Common myeloid progenitor, CD34-positive (primary cell): ENCODE measurements at places on chromosomes 2 and 18.
A peak's percentile ranks its signal among the peaks of the same experiment; 100 is the strongest.

DNA sequence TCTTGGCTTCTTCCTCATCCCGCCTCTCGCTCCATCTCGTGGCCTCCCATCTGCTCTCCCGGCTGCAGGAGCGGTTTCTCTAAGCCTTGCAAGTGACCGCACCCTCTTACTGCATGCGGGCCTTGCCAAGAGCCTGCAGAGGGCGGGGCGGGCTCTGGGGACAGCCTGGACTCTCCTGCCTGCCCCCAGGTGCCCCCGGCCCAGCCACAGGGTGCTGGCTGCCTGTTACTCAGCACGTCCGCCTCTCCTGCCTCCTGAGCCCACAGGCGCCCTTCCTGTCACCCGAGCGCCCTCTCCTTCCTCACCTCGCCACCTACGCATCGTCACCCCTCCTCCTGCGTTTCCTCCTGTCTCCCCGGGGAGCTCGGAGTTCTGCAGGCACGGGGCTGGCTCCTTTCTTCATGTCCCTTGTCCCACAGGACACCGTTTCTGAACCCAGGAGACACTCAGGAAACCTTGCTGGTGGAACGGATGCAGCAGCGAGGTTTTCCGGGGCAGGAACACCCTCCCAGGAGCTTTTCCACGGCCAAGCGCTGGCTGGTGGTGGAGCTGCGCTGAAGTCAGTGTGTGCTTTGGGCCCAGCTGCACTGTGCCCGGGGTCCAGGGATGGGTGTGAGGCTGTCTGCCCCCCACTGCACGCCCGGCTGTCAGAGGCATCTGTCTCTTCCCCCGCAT lies 28.5 kb downstream of the HPCAL1 start:
- peaks cover 11% of the 10 kb centered on the region for H3K4me1 ChIP-seq
- H3K27ac ChIP-seq: peak overlapping the region; percentile 80
- H3K36me3 ChIP-seq: peaks cover 8% of the 10 kb centered on the region
- H3K4me3 ChIP-seq: peak overlapping the region; percentile 55
- peak; percentile 61 for DNase-seq

GRCh38 chr2:88959480-88960204 lies 268.2 kb downstream of the RPIA start:
- H3K27ac ChIP-seq: no peak overlapping the region
- DNase-seq: peak; percentile 19
- H3K36me3 ChIP-seq: no peaks in the 10 kb centered on the region
- H3K4me1 ChIP-seq: no peaks in the 10 kb centered on the region
- no peaks in the 10 kb centered on the region for H3K27me3 ChIP-seq

- no peaks in the 10 kb centered on the region for H3K27me3 ChIP-seq
- no peaks in the 10 kb centered on the region for H3K36me3 ChIP-seq
- no peaks in the 10 kb centered on the region for H3K4me1 ChIP-seq
- H3K4me3 ChIP-seq: no peak overlapping the region
- no peak for DNase-seq
- no peak overlapping the region for H3K27ac ChIP-seq
Measured at GRCh38 chr18:6590326-6590725, 139.2 kb upstream of the ARHGAP28 start.

- no peak overlapping the region for H3K4me3 ChIP-seq
- H3K27me3 ChIP-seq: no peaks in the 10 kb centered on the region
- H3K4me1 ChIP-seq: no peaks in the 10 kb centered on the region
- H3K36me3 ChIP-seq: no peaks in the 10 kb centered on the region
- DNase-seq: no peak
- H3K27ac ChIP-seq: no peak overlapping the region
Measured at GRCh38 chr2:175234153-175234552, 52.6 kb upstream of the ATP5MC3 start.

DNA sequence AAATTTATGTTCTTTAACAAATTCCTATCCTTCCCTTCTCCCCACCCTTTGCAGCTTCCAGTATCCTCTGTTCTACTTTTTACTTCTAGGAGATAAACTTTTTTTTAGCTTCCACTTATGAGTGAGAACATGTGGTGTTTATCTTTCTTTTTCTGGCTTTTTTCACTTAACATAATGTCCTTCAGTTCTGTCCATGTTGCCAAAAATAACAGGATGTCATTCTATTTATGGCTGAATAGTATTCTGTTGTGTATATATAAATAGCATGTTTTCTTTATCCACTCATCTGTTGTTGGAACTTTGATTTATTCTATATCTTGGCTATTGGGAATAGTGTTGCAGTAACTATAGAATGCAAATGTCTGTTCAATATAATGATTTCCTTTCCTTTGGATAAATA lies 1191.2 kb downstream of the CNTNAP5 start:
- no peak overlapping the region for H3K4me3 ChIP-seq
- DNase-seq: no peak
- no peaks in the 10 kb centered on the region for H3K27me3 ChIP-seq
- no peaks in the 10 kb centered on the region for H3K4me1 ChIP-seq

- DNase-seq: no peak
- H3K4me3 ChIP-seq: no peak overlapping the region
- H3K36me3 ChIP-seq: no peaks in the 10 kb centered on the region
Measured at GRCh38 chr18:28411806-28412205, 234.9 kb upstream of the CDH2 start.

- H3K4me1 ChIP-seq: peaks cover 14% of the 10 kb centered on the region
- peak; percentile 21 for DNase-seq
- peak overlapping the region; percentile 1 for H3K27ac ChIP-seq
- no peaks in the 10 kb centered on the region for H3K27me3 ChIP-seq
- no peaks in the 10 kb centered on the region for H3K36me3 ChIP-seq
Measured at GRCh38 chr2:179024445-179024844, 25.5 kb downstream of the CCDC141 start.

DNA sequence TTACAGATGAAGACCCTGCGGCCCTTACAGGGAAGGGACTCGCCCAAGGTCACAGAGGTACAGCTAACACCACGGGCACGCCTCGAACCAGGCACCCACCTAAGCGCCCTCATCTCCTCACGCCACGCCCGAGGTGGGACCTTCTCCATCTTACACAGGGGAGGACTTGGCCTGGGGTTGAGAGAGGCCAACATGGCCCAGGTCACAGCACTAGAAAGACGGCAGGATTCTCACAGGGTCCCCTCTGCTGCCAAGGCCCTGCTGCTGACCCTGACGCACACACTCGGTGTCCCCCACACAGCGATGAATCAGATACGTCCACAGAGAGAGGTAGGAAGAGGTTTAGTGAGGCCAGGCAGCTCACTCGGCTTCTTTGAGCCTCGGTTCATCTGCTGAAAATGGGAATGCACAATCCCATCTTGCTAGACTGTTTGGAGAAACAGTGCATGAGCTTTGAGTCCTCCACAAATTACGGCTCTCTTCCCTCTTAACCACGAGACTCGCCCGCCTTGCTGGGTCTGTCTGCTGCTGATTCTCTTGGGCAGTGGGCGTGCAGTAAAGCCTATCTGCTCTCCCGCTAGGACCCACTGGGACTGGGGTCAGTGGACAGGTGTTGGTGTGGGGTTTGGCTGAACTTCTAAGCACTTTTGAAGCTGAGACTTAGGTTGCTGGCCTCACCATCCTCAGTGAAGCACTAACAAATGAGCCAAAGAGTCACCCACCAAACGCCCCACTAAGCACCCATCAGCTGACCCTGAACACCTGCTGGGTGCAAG lies 79.2 kb downstream of the SMAD7 start:
- H3K36me3 ChIP-seq: no peaks in the 10 kb centered on the region
- no peak for DNase-seq
- peaks cover 5% of the 10 kb centered on the region for H3K4me1 ChIP-seq
- H3K27ac ChIP-seq: no peak overlapping the region

DNA sequence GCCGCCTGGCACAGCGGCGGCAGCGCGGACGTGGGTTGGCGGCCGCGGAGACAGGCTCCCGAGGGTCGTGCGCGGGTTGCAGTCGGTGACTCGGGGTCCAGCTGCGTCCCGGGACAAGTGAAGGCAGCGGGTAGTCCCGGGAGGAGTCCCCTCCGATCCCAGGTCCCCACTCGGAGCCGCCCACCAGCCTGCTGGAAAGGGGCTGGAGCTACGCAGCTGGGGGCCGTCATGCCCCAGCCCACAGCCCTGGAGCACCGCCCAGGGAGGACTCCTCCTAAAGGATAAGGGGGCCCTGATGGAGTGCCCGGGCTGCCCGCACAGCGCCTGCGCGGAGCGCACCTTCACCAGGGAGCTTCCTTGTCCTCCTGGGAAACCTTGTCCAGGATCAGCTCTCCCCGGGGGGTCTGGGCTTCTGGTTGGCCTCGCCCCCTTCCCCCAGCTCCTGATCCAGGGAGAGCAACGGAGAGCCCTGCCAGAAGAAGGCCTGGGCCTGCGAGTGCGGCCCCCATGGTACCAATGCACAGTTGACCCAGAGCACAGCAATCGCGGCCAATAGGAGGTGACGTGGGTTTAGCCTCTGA lies 25.9 kb upstream of the ALPP start:
- H3K4me1 ChIP-seq: peaks cover 23% of the 10 kb centered on the region
- no peak overlapping the region for H3K4me3 ChIP-seq
- DNase-seq: no peak

DNA sequence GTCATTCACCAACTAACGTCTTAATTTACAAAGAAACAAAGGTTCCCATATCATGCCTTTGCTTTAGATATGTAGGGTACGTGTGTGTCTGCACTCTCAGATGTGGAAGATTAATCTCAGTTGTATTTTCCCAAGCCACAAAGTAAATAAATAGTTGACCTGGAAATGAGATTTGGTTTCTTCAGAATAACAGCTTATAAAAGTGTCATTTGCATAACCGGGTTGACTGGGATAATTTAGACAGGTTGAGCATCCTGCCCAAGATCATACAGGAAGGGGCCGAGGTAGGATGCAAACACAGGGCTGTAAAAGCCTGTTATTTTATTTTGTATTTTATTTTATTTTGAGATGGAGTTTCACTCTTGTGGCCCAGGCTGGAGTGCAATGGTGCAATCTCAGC lies 19.5 kb downstream of the ATG16L1 start:
- DNase-seq: no peak
- H3K4me3 ChIP-seq: no peak overlapping the region
- H3K27me3 ChIP-seq: no peaks in the 10 kb centered on the region
- no peak overlapping the region for H3K27ac ChIP-seq
- H3K4me1 ChIP-seq: peaks cover 7% of the 10 kb centered on the region
- peaks cover 68% of the 10 kb centered on the region for H3K36me3 ChIP-seq

DNA sequence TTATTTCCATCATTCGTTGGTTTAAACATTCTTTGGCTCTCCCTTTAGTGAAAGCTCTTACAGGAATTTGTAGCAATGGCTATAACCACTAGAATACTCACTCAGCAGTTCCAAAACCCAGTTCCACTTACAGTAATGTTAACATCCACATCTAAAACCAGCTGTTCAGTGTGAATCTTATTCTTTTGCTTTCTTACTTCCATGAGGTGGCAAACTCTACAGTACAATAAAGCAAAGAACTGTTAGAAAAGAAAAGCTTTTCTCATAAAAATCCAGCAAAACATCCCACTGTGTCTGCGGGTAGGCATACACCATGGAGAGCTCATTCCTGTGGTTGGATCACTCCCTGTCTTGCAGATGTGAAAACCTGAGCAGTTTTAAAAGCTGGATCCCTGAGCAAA lies 147.1 kb downstream of the ARHGAP28 start:
- no peaks in the 10 kb centered on the region for H3K36me3 ChIP-seq
- H3K27me3 ChIP-seq: peaks cover 1% of the 10 kb centered on the region
- no peak for DNase-seq
- no peak overlapping the region for H3K27ac ChIP-seq
- no peaks in the 10 kb centered on the region for H3K4me1 ChIP-seq

- no peak overlapping the region for H3K4me3 ChIP-seq
- H3K27ac ChIP-seq: no peak overlapping the region
- no peaks in the 10 kb centered on the region for H3K36me3 ChIP-seq
Measured at GRCh38 chr2:159094173-159094737, 125.8 kb downstream of the TANC1 start.

GRCh38 chr2:108929807-108930425 lies 59.1 kb downstream of the EDAR start:
- no peaks in the 10 kb centered on the region for H3K27me3 ChIP-seq
- H3K4me1 ChIP-seq: no peaks in the 10 kb centered on the region
- no peak overlapping the region for H3K4me3 ChIP-seq
- H3K27ac ChIP-seq: no peak overlapping the region
- no peaks in the 10 kb centered on the region for H3K36me3 ChIP-seq
- DNase-seq: no peak

GRCh38 chr2:169670215-169670651 lies 24.0 kb downstream of the CFAP210 start:
- no peak overlapping the region for H3K4me3 ChIP-seq
- H3K27me3 ChIP-seq: no peaks in the 10 kb centered on the region
- DNase-seq: peak; percentile 15
- peaks cover 11% of the 10 kb centered on the region for H3K4me1 ChIP-seq

DNA sequence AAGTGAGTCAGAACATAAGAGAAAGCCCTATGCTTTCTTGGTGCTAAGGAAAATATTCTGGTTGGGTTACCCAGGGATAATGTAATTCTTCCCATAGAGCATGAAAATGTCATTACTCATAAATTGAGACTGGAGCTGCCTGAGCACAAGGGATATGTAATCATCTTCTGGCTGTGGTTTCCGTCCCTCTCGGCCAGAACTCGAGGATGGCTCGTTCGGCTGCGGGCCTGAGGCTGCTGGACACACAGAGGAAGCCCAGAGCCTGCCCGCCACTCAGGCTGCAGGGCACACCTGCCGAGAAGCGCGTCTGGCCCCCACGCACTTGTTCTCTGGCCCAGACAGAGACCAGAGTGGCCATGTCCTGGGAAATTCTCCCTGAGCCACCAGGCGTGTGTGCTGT lies 104.9 kb downstream of the ASAP2 start:
- H3K36me3 ChIP-seq: no peaks in the 10 kb centered on the region
- H3K4me3 ChIP-seq: no peak overlapping the region
- H3K4me1 ChIP-seq: no peaks in the 10 kb centered on the region
- no peaks in the 10 kb centered on the region for H3K27me3 ChIP-seq
- DNase-seq: no peak
- H3K27ac ChIP-seq: no peak overlapping the region

DNA sequence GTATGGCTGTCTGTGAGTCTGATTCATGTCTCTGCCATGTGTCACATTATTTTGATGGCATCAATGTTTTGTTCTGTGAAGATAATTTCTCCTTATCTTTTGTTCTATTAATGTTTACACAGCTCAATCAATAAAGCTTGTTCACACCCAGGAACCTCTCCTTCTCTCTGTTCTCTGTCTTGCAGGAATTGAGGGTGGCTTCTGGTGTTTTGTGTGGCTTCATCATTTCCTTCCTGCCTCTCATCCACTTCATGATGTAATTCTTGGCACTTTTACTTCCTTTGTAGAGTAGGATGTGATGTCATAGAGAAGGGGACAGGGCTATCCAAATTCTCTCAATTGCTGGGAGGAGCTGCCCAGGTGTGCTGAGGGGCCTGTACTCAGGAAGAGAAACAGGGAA lies 27.2 kb downstream of the ASXL3 start:
- no peaks in the 10 kb centered on the region for H3K36me3 ChIP-seq
- no peak for DNase-seq
- no peak overlapping the region for H3K27ac ChIP-seq
- no peak overlapping the region for H3K4me3 ChIP-seq

- no peak overlapping the region for H3K27ac ChIP-seq
- DNase-seq: no peak
- peaks cover 27% of the 10 kb centered on the region for H3K4me1 ChIP-seq
- no peaks in the 10 kb centered on the region for H3K36me3 ChIP-seq
Measured at GRCh38 chr2:146324951-146325350, 1519.9 kb upstream of the ACVR2A start.
